ENCODE measurements at places on chromosomes 12 and 14.

GRCh38 chr12:115320451-115320850 is 636.5 kb upstream of the TBX3 start:
- no peak for DNase-seq

DNA sequence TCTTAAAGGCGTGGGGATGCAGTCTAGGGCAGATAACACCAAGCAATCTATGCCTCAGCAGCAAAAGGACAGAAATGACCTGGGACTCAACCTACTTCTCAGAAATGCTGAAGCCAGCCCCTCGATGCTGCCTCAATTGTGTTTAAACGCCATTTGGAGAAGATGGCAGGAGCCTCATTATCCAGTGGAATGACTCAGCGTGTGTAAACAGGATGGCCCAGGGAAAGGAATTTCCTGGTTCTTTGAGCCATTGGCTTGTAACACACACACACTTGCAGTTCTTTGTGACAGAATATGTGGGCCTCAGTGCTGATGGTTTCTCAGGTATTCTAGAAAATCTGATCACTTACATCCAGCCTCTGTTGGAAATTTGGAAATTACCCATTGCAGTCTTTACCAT is 154.3 kb downstream of the NTF3 start:
- DNase-seq: no peak

- DNase-seq: peak; percentile 35
Measured at GRCh38 chr12:46473634-46474329, 101.2 kb upstream of the SLC38A2 start.

GRCh38 chr14:100077441-100077840 is 12.2 kb downstream of the EVL start:
- no peak for DNase-seq

DNA sequence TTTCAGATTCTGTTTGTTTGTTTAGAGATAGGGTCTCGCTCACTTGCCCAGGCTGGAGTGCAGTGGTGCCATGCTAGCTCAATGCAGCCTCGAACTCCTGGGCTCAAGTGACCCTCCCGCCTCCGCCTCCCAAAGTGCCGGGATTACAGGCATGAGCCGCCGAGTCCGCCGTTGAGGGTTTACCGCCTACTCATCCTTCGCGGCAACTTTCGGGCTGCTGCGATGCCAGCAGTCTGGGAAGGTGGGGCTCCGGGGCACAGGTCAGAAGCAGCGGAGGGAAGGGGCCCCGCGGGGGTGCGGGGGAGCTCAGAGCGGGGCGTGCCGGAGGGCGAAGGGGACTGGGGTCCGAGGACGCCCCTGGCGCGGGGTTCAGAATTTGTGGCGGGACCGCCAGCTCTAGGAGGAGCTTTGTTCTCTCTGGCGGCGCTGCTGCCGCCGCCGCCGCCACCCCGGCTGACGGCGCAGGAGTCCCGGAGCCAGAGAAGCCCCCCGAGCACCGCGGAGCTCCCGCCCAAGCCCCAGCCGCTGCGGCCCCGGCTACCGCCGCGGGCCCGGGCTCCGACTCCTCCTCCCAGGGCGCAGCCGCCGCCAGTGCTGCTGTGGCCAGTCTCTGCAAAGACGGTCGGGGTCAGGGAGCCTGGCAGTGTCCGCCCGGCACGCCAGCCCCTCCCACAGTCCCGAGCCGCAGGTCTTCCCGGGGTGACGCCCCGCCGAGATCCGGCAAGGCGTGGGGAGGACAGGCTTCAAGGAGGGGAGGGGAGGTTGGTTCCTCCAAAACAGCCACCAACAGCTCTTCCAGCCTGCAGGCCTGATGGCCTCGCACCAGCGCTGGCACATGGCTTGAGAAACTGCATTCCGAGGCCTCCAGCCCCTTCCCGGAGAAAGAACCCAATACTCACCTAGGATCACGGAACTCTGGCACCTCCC is 10.9 kb upstream of the KRT77 start:
- DNase-seq: no peak

GRCh38 chr14:93543766-93544165 is 113.0 kb downstream of the UNC79 start:
- DNase-seq: no peak

DNA sequence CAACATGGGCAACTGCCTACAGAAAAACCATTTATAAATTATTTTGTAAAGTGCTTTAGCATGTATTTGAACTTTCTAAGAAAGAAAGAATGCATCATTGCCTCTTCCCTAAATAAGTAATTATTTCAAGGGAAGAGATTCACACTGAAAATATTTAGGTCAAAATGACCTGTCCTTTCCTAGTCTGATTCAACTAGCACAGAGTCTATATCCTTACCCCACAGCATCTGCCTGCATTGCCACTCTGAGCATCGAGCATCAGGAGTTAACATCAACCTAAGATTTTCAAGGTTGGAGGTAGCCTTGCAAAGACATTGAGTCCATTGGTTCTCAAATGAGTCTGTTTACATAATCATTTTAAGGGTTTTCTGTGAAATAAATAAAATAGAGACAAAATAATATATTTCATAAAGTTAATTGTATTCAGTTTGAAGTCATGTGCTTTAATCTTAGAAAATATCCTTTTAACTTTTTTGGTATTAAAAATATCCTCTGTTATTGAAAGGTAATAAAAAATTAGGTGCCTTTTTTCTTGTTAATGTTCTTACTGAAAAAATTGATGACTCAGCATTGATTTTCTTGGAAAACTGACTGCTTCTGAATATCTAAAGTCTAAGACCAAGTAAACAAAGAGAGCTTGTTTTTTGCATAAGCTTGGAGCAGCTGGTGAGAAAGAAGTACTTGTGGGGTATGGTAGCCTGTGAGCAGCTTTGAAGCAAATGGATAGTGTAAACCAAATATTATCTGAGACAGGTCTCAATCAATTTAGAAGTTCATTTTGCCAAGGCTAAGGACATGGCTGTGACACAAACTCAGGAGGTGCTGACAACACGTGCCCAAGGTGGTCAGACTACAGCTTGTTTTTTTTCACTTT is 269.0 kb upstream of the CLEC14A start:
- DNase-seq: no peak

GRCh38 chr14:53152184-53152886 is 788 bp downstream of the DDHD1 start:
- DNase-seq: peak; percentile 18

DNA sequence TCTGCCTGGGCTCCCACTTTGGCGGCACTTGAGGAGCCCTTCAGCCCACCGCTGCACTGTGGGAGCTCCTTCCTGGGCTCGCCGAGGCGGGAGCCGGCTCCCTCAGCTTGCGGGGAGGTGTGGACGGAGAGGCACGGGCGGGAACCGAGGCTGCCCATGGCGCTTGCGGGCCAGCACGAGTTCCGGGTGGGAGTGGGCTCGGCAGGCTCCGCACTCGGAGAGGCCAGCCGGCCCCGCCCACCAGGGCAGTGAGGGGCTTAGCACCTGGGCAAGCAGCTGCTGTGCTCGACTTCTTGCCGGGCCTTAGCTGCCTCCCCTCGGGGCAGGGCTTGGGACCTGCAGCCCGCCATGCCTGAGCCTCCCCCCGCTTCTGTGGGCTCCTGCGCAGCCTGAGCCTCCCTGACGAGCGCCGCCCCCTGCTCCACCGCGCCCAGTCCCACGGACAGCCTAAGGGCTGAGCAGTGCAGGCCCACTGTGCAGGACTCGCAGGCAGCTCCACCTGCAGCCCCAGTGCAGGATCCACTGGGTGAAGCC is 44.6 kb downstream of the R3HDM2 start:
- no peak for DNase-seq

DNA sequence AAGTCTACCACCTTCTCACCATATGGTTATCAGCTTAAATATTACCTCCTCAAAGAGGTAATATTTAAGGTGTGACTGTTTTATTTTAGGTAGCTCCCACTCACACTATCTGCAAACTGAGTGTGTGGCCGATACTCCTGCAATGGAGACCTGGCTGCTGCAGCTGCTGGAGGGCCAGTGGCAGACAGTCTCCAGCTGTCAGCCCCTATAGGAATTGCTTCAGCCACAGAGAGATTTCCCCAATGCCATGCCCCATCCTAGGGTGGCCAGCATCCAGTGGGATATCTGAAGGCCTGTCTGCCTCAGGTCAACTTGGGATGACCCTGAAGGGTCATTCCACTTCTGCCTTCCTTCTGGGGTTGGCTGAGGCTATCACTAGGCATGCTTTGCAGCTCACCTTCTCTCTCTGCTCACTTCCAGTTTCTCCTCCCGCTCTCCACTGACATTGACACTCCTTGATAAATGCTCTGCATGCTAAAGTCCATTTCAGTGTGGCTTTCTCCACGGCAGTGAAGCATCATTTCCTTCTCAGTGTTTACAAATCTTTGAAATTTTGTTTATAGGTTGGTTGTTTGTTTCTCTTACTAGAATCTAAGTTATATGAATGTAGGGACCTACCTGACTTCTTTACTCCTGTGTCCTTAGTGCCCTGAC is 90.2 kb upstream of the USP44 start:
- no peak for DNase-seq

DNA sequence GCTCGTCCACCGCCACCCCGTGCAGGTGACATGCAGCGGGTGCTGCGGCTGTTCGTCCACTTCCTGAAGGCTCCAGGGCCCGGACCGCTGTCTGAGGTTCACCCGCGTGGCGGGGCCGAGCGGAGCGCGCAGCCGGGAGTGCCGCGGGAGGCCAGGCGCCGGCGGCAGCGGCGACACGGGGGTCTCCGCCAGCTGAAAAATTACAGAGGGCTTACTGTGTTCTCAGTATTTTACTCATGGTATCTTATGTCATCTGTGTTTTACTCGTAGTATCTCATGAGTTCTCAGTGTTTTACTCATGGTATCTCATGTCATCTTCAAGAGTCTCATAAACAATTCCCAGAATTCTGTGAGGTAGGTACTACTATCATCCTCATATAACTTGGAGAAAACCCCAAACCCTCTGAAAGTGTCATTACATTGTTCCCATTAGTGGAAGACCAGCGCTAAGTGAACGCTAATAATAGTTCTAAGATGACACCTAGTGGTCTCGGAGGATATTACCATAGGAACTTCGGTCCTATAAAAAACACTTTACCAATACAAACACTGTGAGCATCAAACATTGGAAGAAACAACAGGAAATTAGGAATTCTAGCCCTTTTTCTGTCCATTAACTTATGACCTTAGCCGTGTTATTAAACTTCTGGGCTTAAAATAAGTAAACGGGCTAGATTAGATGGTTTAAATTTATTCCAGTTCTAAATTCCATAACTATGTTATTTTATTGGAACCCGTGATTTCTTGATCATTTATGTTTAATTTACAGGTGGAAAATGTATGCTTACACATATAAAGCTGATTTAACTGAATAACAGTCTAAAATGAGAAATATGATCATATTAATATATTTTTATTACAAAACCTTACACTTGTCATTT is 32.4 kb downstream of the AK7 start:
- DNase-seq: peak; percentile 74

- DNase-seq: no peak
Measured at GRCh38 chr14:93073910-93074769, 41.6 kb downstream of the ITPK1 start.

- DNase-seq: no peak
Measured at GRCh38 chr12:69106482-69107118, 132.8 kb upstream of the CPSF6 start.

GRCh38 chr12:56998981-56999380 is 7.4 kb downstream of the ZBTB39 start:
- DNase-seq: no peak

DNA sequence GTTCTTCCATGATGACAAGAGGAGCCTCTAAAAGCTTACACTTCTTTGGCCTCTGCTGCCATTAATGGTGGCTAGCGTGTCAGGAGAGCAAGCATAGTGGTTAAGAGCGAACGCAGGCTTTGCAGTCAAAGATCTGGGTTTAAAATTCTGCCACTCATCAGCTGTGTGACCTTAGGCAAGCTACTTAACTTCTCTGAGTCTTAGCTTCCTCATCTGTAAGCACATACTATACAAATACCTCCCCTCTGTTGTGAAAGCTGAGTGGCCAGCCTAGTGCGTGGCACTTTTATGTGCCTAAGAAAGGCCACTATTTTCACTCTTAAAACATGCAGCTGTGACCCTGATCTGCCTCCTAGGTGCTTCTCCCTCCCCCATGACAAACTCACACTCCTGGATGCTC is 11.6 kb downstream of the APPL2 start:
- no peak for DNase-seq

DNA sequence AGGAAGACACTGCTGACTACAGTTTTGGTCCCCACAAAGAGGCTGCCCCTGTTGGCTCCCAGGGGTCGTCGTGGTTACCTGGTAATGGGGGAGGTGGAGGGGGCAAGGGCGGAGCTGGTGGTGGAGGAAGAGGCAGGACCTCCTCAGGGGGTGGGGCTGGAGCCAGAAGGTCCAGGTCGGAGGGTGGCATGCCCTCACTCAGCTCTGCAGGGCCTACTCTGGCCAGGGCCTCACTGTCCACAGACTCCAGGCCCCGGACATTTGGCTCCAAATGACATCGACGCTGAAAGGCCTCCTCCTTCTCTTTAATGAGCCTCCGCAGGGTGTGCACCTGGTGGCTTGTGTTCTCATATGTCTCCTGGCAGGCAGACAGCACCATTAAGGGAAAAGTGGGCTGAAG is 28.5 kb downstream of the PRPF40B start:
- no peak for DNase-seq

GRCh38 chr12:57018906-57019305 is 2.6 kb upstream of the TAC3 start:
- no peak for DNase-seq

DNA sequence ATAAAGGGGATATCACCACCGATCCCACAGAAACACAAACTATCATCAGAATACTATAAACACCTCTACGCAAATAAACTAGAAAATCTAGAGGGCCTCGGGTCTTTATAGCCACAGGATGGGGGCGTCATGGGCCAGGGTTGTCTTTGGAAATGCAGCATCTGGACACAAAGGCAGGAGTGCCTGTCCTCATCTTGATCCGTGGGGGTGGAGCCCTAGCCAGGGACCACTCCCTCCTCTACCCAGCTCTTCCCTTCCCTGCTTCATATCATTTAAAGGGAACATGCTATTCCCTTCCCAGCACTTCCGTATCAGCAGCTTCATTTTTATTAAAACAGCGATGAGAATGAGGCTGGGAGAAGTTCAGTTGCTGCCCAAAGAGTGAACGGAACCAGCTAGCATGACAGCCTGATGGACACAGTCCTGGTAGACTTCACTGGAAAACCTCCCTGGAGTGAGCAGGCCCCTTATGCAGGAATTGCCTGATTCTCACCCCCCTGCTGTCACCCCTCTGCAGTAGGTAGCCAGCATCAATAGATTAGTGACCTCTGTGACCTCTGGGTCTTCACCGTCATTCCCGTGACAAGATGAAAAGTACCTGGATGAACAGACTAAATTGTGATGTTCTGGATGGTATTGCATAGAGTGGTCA is 251.4 kb upstream of the RGS6 start:
- DNase-seq: no peak

Measured in right renal cortex interstitium (tissue), 3 donors.